ENCODE measurements at places on chromosomes 16 and 17. TPM values are rescaled to one million over a fixed set of nuclear protein-coding genes. Genes with fewer than 3 reads are reported as not detected.

GUCY2D gene
- total RNA-seq: not detected

ANKS4B gene
- not detected for total RNA-seq

- no peak for DNase-seq
- no peak overlapping the region for H3K27ac ChIP-seq
- no peaks in the 10 kb centered on the region for H3K4me1 ChIP-seq
- no peaks in the 10 kb centered on the region for H3K36me3 ChIP-seq
- peaks cover 4% of the 10 kb centered on the region for H3K27me3 ChIP-seq
These were observed 303.6 kb downstream of the UTP18 start for GRCh38 chr17:51563961-51564360.

GRCh38 chr16:3152991-3153368, 18.2 kb downstream of the ZNF213 start:
- DNase-seq: no peak
- no peak overlapping the region for H3K4me3 ChIP-seq
- H3K4me1 ChIP-seq: peaks cover 37% of the 10 kb centered on the region
- no peak overlapping the region for H3K27ac ChIP-seq
- H3K36me3 ChIP-seq: no peaks in the 10 kb centered on the region

- peak; percentile 83 for DNase-seq
- H3K4me3 ChIP-seq: peak within 1 kb of the TSS; percentile 95
- H3K27me3 ChIP-seq: no peaks in the 10 kb centered on the region
- H3K36me3 ChIP-seq: peaks cover 9% of the 10 kb centered on the region
- peaks cover 21% of the 10 kb centered on the region for H3K4me1 ChIP-seq
These were observed at the start of gene IFI35 for GRCh38 chr17:43006639-43007551. IFI35 (plus strand) TSS chr17:43006784; CDS start chr17:43006948, 164 bp downstream.
